Activated CD4-positive, CD25-positive, alpha-beta regulatory T cell treated with anti-CD3 and anti-CD28 coated beads, Interleukin-2, amount 50 U/mL, for 16 hours (primary cell): ENCODE measurements at places on chromosomes 13 and 19.

- no peak for DNase-seq
These were observed 43.5 kb downstream of the TRPM4 start for GRCh38 chr19:49201042-49201441.

- DNase-seq: no peak
These were observed 20.5 kb upstream of the SLC15A1 start for GRCh38 chr13:98772794-98773452.

- no peak for DNase-seq
These were observed 1.4 kb downstream of the BTBD2 start for GRCh38 chr19:2014131-2014571.

- no peak for DNase-seq
These were observed 531.1 kb downstream of the IRS2 start for GRCh38 chr13:109255141-109255856.

DNA sequence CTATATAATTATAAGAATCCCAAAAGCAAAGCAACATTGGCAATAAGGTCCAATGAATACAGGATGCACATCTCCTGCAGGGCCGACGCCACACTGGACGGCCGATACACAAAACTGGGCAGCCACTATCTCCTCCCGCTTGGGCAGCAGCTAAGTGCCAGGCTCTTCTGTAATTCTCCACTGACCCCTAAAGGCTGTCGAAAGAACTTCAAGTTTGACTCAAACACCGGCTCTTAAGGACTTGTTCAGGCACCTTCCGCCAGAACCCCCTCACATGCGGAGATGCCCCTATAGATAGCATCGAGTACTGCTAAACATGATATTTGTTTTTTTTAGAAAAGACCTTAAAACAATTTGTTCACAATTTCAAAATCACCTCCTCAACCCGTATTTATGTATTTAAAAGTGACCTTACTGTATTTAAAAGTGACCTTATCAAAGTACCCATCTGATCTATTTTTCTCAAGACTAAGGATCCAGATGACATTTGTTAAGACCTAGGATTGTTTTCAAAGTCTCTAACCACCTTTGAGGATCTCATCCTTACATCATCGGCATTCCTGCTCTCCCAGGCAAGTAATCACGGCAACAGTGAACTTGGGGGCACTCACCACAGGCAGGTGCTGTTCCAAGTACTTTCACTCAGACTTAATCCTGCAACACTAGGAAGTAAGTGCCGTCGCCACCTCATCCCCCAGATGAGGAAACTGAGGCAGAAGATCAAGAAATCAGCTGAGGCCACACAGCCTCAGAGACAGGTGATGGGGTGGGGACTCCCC, 77.8 kb downstream of the TUBGCP3 start:
- DNase-seq: no peak
